ENCODE measurements at places on chromosomes 12 and 14.

DNA sequence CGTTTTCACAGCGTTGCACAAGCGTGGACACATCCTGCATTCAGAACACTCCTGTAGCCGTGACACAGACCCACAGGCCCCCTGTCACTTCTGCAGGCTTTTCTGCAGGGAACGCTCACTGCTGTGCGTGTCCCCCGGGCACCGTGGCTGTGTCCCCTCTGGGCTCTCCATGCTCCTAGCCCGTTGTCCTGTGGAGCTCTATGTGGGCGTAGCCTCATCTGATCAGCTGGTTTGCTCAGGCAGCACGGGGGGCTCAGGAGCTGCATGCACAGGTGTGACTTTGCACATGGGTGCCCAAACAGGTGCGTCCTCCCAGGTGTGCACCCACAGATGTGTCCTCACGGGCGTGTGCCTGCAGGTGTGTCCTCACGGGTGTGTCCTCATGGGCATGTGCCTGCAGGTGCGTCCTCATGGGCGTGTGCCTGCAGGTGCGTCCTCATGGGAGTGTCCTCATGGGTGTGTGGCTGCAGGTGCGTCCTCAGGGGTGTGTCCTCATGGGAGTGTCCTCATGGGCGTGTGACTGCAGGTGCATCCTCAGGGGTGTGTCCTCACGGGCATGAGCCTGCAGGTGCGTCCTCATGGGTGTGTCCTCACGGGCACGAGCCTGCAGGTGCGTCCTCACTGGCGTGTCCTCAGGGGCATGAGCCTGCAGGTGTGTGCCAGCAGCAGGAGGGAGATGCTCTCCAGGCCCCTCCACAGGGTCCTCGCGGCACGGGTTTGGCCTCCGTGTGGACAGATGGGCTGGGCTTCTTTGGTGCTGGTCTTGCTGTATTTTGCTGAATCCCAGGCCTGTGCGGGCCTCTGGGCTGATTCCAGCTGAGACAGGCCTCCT, 17.5 kb downstream of the MTA1 start:
- no peak for DNase-seq

GRCh38 chr12:54958048-54958658, 26.4 kb downstream of the TESPA1 start:
- peak; percentile 16 for DNase-seq

GRCh38 chr12:102120564-102120873, 536 bp downstream of the PARPBP start:
- no peak for DNase-seq

DNA sequence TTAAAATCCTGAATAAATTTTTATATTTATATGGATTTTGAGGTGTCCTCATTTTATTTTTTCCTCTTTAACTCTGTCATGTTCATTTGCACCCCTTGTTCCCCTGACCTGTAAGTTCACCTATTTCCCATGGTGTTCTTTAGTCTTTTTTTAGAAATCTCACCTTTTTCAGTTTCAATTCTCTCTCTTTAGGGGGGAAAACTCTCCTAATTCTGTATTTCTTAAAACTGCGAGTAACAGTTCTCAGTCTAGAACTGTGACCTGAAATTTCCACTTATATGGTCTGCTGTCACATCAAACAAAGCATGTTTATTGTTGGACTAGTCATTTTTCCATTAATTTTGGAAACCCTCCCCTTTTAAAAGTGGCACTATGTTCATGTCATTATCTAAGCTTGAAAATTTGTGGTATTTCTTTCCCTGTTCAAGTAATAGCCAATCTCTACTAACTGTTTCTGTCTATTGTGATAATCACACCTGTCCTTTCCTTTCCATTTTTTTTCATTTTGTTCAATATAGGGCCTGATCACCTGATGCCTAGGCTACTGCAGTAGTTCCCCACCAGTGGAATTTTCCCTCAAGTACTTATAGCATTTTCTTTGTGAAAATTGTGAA, 14.0 kb upstream of the FBXO33 start:
- no peak for DNase-seq

DNA sequence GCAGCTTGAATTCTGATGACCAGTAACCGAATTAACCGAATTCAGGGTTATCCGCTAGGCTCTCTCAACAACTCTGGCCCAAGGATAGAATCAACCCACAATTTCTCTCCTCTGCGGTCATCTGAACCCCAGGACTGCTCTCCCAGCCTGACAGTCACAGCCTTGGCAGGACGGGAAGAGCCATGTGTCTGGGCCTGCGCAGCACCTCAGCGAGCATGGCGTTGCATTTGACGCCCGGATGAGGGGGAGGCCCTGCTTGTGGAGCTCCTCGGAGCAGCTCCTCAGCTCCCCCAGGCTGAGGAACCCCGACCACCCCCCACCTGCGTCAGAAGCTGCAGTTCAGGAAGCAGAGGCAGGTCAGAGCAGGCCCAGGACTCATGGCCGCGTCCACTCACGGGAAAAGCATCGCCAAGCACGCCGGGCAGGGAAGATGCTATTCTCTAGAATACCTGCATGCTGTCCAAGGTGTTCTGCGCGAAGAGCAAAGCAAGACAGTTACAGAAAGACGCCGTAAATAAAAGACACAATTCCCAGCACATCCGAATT, 131.1 kb downstream of the PIWIL1 start:
- no peak for DNase-seq

DNA sequence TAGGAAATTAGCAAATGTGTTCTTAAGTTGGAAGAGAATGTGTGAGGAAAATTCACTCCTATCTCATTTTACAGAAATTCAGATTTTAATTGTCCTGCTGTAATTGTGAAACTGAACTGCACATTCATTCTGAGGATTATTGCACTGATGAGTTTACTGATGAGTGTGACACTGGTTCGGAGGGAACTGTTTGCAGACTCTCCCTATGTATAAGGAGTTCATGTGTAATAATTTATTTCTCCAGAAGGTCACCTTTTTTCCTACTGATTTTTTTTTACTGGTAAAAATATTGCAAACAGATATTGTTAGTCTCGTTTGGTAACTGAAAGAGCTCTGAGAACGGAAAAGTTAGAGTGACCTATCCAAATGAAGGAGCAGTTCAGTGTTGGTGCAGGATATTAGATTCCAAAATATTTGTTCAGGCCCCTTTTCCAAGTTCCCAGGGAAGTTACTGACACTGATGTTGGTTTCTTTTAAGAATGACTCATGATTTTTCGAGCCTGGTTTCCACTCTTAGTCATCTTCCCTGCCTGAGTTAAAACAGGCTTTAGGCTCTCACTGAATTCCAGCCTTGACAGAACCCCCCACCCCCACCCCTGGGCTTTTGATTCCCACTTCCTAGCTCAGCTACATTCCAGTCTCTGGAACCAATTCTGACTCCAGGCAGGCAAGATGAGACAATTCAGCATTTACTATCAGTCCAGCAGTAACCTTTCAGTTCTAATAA, 18.4 kb downstream of the ANO6 start:
- DNase-seq = no peak

DNA sequence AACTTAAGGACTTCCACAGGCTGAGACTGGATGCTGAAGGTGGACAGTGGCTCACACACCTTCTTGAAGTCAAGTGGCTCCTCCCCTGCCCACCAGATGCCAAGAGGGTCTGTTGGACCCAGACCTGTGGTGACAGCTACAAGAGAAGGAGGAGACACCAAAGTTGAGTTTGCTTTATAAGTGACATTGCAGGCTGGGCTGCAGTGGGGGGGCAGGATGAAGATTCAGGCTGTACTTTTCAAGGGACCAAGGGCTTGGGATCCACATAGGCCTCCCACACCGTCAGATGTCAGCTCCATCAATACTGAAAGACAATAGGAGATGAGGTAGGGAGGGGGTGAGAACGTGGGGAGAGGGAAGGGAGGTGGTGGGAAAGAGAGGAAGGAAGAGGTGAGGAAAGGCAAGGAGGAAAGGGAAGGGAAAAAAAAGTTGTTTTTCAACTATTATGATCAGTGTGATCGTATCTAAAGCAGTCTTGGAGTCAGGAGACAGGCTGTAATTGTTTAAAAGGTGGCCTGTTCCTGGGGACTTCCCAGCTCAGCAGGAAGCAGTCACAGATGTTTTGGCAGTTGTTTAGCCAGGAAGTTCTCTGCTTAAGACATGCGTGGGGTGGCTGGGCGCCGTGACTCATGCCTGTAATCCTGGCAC, 84.1 kb upstream of the RESF1 start:
- DNase-seq = peak; percentile 40

DNA sequence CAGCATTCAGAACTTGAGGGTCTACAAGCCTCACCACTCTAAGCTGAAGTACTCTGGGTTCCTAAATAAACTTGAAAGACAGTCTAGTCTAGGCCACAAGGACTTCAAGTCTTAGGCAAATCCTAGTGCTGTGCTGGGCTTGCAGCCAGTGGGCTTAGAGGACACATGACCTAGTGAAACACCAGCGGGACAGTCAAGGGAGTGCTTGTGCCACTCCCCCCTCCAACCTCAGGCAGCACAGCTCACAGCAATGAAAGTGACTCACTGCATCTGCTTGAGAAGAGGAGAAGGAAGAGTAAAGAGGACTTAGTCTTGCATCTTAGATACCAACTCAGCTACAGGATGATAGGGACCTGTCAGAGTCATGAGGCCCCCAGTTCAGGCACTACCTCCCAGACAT, 438.1 kb downstream of the IPO8 start:
- no peak for DNase-seq

DNA sequence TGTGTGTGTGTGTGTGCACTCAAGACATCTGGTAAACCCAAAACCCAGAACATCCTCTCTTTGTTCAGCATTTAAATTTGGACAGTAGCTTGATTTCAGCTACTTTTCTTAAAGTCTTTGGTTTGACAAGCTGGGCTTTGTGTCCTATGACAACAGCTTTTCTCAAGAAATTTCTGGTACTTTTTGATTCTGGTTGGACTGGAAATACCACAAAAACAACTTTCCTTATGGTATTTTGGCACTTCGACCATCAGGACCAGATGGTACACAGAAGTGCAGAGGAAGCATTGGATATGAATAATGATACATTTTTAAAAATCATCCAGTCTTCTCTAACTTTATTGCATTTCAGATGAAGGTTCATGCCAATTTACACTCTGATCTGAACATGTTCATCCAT, 286.6 kb upstream of the FLRT2 start:
- no peak for DNase-seq

DNA sequence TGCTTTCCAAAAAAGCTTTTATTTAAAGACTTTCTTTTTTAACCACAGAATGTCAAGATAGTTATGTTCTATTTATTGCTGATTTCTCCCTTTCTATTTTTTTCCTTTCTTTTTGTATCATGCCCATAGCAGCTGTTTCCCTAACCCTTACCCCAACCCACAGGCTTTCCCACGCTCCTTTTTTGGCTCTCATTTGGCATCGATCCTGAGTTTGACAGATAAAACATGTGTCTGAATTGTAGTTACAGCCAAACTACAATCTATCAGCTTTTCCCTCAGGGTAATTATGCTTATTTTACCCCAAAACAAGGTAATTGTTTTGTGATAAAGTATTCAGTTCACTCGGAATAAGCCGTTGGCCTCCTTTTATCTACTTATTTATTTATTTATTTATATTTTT, 46.7 kb downstream of the PDE3A start:
- DNase-seq = no peak

DNA sequence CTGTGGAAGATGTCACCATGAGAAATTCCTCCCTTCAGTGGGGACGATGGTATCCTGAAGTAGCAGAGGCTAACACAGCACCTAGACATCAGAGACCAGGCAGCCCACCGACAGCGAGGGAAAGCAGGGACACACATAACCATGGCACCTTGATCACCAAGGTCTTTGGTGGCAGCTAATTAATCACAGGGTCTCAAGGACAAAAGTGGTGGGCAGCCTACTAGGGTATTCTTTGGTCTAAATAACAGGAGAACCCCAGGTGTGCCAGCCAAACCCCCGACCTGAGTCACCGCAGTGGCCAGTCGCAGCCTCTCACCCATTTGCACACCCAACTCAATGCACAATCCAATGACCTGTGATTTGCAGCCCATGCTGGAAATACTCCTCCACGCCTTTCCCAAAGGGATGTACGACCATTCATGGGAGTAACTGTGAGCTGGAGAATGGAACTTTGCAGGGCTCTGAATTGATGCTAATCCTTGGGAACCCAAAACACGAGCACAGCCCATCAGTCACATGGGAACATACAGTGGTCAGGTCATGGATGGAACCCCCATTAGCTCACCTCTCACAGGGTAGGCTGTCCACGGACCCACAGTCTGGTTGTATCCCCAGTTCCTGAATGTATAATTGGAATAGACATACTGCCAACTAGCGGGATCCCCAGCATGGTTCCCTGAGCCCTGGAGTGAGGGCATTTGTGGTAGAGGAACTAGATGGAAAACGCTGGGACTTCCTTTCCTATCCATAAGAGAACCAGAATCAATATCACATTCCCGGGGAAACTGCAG, 58.7 kb upstream of the C14orf180 start:
- DNase-seq = no peak

- no peak for DNase-seq
Measured at GRCh38 chr12:38813923-38814322, 91.5 kb downstream of the CPNE8 start.

GRCh38 chr12:12716151-12716792, 896 bp upstream of the CDKN1B start:
- no peak for DNase-seq
